ENCODE measurements at places on chromosomes 11 and 22.

GRCh38 chr11:2186669-2187279 is 15.2 kb upstream of the TH start:
- no peak for DNase-seq

- peak; percentile 49 for DNase-seq
Measured at GRCh38 chr22:38414009-38414395, 41.0 kb downstream of the KCNJ4 start.

GRCh38 chr11:61482513-61482912 is 26.0 kb upstream of the LRRC10B start:
- no peak for DNase-seq

GRCh38 chr22:23682827-23683355 is 7.9 kb upstream of the RGL4 start:
- DNase-seq: no peak

- DNase-seq: no peak
Measured at GRCh38 chr11:8928981-8929615, 3.6 kb downstream of the C11orf16 start.

GRCh38 chr11:62025487-62026105 is 58.2 kb upstream of the FTH1 start:
- DNase-seq: peak; percentile 64

GRCh38 chr22:43262990-43263644 is 76.2 kb upstream of the TTLL12 start:
- DNase-seq: no peak

DNA sequence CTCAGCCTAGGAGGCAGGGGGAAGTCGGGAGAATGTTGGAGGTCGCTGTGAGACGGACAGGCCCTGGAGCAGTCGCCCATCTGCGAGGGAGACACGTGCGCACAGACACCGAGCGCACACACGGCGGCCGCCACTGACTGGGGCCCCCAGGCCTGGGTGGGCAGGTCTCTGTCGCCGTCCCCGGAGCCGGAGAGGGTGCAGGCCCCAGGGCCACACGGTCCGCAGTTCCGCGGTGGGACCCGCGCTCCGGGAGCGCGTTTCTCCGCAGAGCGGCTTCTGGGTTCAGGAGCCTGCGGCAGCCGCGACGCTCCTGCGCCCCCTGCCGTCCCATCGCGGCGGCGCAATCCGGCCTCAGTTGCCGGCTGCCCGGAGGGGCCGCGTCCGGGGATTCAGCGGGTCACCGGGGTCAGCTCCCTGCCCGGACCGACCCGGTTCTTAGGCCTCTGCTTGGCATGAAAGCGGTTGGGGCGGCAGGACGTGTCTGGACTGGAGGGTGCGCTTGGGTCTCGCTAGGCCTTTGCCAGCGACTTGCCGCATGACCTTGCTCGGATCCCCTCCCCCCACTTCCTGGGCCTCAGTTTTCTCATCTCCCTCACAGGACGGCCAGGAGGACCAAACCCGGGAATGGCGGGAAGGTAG is 31.2 kb downstream of the PDE2A start:
- DNase-seq: peak; percentile 79

- DNase-seq: no peak
Measured at GRCh38 chr11:112610996-112611750, 350.0 kb upstream of the NCAM1 start.

GRCh38 chr22:30217698-30218560 is 28.6 kb downstream of the LIF start:
- DNase-seq: no peak

DNA sequence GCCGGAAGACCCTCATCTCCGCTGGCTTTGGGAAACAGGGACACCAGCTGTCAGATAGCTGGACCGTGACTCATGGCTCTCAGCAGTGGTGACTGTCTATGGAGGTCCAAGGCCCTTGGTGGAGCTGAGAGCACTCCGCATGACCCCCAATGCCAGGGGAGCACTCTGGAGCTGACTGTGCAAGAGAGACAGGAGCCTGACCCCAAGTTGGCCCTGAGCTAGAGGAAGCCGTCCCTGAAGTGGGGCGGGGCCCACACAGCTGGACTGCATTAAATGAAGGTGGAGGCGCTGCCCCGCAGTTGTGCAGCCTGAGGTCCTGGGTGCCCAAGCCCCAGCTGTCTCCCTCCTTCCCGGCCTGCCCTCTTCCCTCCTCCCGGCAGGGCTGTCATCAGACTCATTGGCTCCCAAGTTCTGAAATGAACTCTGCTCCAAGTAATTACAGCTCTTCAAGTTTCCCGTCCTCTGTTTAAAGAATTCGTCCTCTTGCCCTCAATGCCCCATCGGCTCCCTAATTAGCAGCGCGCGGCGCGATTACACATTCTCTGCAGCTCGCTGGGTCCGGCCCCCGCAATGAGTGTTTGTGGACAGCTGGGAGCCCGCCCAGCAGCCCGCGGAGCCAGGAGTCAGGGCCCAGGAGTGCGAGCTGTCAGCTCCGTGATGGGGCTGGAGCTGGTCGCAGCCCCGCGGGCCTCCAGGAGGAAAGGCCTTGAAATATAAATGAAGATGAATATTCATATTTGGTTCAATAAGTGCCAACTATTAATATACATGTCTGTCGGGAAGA is 93.2 kb upstream of the LMO1 start:
- no peak for DNase-seq

- no peak for DNase-seq
Measured at GRCh38 chr22:29481265-29482000, 1.4 kb downstream of the NEFH start.

DNA sequence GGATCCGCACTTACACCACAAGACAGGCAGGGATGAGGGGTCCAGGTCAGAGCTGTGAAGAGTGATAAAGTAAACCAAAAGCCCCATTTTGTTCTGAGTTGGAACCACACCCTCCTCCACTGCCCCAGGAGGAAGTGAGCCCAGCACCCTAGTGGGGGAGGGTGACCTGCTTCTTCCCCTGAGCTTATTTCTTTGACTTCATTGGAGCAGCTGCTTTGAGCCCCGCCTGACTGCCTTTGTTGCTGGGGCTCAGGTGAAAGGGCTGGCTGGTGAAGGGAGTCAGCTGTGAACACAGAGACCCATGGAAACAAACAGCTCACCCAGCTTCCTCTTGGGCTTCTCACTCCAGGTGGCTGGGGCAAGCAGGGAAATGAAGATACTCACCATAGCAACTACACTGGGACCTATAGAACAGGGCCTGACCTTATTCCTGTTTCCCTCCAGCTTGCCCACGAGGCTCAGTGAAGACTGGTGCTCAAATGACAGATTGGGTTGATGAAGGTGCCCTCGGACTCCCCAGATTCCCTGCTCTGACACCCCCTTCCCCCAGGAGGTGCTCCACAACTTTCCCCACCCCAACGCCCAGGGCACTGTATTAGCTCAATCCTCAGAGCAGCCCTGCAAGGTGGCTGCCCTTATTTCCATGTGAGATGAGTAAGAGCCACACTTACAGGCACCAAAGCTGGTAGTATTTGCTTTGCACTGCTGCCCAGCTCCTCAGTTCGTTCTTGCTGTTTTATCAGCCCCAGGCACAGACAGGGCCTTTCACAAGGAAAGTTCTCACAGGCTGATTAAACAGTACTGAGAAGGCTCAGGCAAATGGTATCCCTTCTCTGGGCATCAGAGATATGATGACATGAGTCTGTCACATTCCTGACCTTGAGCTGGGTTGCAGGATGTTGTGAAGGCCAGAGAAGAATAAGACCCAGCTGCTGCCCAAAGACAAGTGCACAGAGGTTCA is 2.4 kb downstream of the UCP2 start:
- peak; percentile 51 for DNase-seq

- no peak for DNase-seq
Measured at GRCh38 chr22:47154621-47155081, 392.2 kb downstream of the TBC1D22A start.

DNA sequence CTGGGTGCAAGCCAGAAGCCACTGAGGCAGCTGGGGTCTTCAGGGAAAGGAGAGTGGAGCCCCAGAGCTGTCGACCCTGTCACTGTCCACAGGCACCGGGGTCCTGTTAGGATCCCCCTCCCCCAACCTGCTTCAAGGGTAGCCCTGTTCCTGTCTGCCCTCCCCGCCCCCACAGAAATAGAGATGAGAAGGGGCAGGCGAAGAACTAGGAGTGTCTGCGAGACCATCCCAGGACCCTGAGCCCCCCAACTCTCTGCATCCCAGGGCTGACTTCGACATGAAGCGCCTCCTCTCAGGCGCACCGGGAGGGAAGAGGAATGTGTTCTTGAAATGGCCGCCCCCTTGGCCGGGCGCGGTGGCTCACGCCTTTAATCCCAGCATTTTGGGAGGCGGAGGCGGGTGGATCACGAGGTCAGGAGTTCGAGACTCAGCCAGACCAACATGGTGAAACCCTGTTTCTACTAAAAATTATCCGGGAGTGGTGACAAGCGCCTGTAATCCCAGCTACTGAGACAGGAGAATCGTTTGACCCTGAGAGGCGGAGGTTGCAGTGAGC is 607 bp upstream of the ZNF70 start:
- no peak for DNase-seq

- DNase-seq: no peak
Measured at GRCh38 chr11:134352111-134352510, 20.3 kb downstream of the GLB1L2 start.

GRCh38 chr11:105858841-105859240 is 163.2 kb downstream of the MSANTD4 start:
- no peak for DNase-seq

DNA sequence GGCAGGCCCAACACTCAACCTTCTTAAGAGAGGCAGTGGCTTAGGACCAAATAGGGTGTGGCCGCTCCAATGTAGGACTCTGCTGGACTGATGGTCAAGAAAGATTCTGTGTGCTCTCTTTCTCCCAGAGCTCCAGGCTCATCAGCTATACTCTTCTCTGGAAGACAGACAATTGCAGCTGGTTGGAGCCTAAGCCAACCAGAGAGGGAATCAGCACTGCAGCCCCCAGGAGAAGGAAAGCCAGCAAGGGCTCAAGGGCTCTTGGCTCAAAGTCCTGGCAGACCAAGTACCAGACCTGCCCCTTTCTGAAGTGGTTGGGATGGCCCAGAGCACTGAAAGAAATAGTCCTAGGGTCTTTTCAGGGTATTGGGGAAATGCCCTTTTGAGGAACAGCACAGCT is 1077.3 kb downstream of the NTM start:
- no peak for DNase-seq

GRCh38 chr22:30047364-30047738 is 32.9 kb upstream of the HORMAD2 start:
- no peak for DNase-seq

DNA sequence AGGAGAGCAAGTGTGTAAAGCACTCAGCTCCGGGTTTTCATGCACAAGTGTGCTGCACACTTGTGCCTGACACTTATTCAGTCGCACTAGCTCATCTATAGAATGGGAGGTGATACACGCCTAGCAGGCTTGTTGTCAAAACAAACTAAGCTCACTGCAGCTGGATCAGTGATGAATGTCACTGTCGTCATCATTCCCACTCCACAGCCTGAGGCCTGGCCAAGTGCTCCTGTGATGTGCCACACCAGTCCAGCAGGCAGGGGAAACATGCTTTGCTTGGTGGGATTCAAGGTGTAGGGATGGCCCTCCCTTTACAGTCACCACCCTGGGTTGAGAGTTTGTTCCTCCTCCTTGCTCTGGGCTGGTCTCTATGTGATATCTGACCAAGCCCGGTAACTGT is 6.8 kb downstream of the MPST start:
- no peak for DNase-seq

DNA sequence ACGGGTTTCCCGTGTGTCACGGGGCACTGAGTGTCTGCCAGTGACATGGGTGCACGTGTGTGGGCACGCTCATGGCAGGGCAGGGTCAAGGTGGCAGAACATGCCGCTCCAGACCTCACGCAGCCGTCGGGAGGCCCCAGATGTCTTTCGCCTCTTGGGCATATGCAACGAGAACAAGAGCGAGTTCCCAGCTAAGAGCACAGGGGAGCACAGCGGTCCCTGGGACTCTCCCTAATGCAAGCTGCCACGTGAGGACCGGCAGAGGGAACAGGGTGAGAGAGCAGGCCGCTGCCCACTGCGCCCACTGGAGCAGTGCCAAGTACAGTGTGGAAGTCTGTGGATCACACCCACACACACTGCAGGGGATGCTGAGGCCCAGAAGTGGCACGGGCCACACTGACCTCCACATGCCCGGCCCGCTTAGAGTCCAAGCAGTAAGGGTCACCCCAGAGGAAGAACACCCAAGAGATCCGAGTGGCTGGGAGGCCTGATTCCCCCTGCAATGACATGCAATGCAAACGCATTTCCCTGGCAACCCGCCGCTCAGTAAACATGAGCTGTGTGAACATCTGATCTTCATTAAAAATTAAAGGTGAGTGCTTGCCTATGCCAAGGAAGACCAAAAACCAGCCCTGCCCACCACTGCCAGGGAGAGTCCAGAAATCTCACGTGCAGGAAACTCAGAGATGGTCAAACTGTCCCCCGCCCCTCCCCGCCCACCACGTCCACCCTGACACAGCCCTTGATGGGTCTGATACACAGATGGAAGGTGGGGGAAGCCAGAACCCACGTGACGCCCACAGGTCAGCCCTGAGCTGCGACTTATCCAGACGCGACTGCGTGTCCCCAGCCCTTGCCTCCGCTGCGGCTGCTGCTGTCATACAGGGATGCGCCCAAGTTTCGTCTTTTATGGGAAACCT is 11.7 kb downstream of the CERK start:
- no peak for DNase-seq

GRCh38 chr22:49710746-49711145 is 116.9 kb downstream of the BRD1 start:
- peak; percentile 32 for DNase-seq

- DNase-seq: no peak
Measured at GRCh38 chr11:27124514-27125264, 84.1 kb downstream of the BBOX1 start.

- DNase-seq: peak; percentile 41
Measured at GRCh38 chr22:47022075-47022473, 259.6 kb downstream of the TBC1D22A start.

GRCh38 chr22:48320683-48321451 is 1506.8 kb downstream of the BRD1 start:
- DNase-seq: no peak

GRCh38 chr11:92226331-92227229 is 2.0 kb downstream of the FAT3 start:
- peak; percentile 56 for DNase-seq

DNA sequence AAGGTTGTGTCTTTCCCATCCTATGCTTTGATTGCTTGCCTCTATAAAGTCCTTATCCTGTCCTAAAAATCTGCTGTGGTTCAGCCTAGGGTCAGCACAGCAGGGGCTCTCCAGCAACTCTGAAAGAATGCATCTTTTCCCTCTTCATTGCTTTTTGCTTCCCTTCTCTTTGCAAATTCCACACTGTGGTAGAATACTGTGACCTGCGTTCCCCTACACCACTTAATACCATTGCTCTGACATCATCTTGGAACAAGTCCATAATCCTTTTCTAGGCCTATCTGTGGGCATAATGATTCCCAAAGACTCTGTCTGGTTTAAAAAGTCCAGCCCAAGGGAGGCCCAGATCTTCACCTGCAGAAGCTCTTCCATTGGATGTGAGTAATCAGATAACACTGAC is 177.7 kb downstream of the NAV2 start:
- DNase-seq: no peak

DNA sequence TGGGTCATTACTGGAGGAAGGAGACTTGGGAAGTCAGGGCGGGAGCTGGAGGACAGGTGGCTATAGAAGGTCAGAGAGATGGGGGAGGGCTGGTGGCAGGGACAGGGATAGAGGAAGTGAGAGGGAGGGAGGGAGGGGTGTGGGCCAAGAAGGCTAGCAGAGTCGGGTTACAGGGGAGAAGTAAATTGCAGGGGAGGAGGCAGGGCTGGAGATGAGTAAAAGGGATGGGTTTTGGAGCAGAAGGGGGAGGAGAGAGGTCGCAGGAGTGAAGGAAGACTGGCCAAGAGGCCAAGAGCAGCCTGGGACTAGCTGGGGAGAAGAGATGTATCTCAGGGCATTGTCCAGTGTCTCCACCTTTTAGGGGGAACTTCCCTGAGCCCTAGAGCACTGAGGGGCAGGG is 33.0 kb downstream of the LRRC10B start:
- DNase-seq: no peak
